ENCODE measurements at places on chromosomes 5 and 9.

DNA sequence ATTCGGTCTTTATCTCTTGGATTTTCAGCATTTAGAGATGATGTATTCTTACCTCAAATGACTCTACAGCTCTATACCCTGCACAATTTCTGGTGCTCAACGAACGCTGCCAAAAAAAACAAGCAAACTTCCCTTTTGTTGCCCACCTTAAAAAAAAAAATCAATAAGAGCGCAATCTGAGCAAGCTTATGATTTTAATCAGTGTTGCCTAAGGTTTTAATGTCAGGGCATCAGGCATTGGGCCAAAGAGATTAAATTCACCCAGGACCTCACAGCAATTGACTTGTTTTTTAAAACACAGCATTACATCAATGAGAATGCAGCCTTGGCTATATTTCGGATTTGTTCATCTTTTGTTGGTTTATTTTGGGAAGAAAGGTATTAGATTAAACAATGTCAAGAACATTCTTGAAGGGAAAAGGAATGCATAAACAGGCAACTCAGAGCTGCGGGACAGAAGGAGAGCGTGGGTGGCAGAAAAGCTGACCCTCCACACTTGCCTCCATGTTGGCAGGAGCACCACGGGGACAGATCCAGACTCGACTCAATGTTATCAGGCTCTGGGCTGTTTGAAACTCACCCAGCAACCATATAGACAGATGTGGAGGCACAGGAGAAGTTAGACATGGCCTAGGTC lies 127.5 kb upstream of the DAPK1 start:
- no peak for DNase-seq

GRCh38 chr9:78295177-78295575 lies 1.7 kb upstream of the PSAT1 start:
- DNase-seq, result no peak

DNA sequence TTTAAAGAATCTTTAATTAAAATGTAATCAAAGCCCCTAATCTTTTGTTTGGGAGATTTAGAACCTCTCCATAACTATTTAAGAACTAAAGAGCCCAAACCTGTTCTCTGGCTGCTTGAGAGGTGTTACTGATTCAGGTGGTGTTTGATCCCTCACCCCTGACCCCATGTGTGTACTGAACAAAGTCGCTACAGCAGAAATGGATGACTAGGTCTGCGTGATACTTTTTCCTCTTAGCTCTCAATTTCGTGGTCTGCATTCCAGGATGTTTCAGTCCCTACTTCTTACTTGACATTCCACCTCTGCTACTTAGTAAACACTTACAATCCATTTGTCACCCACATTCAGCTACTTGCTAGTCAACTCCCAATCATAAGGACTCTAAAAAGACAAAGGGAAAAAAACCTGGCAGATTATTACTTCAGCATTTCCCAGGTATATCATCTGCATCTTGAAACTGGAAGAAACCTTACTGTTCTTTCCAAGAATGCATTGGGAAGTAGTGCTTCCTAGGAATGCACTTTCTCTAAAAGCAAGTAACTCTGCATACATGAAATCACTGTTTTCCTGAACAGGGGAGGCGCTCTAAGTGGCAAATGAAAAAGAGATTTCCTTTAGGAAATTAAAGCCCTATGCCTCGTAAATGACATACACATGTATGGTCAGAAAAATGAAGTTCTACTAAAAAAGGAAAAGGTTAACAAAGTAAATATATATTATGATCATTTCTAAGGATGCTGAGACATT lies 1091.6 kb downstream of the PTPRD start:
- DNase-seq, result no peak

DNA sequence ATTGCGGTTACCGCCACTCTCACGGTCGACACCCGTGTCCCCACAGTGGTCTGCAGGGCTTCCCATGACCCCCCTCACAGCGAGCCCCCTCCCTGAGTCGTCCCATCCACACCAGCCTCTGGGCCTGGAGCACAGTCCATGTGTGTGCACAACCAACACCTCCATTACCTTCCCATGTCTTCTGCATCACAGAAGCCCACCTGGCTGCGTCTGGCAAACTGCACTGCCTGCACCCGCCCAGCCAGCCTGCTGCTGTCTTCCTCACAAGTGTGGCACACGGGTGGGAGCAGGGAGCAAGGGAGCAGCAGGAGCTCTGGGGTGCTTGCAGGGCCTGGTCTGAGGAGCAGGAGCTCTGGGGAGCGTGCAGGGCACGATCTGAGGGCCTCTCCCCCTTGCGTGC lies 415.3 kb upstream of the IRX4 start:
- no peak for DNase-seq

DNA sequence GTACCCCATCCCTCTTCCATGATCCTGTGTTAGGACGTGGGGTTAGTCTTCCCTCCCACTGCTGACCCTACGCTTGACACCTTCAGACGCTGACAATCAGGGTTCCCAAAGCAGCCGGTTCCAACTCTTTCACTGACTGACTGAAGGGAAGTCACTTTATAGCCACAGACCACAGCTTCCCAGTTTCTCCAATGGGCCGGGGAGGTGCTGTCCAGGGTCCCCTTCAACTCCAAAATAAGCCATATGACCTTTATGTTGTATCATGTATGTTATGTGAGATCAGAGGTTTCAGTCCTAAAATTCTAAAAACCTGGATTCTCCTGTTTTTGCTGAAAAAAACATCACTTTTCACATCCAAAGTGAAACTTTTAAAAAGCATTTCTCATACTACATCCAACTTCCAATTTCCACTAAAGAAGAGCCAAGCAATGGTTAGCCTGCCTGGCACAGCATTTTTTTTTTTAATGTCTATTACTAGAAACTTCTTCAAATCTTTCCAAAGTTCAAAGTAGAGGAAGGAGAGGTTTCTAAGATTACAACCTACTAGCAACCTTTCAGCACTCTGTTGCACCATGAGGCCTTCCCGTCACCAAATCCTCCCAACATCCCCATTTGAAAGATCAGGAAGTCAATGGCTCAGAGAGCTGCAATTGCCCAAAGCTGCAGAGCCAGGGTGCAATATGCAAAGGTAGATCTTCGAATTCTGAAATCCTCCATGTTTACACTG lies 5.2 kb downstream of the EPB41L4B start:
- no peak for DNase-seq

- DNase-seq, result no peak
These were observed 53.3 kb upstream of the SPATA31D4 start for GRCh38 chr9:81874931-81875330.

DNA sequence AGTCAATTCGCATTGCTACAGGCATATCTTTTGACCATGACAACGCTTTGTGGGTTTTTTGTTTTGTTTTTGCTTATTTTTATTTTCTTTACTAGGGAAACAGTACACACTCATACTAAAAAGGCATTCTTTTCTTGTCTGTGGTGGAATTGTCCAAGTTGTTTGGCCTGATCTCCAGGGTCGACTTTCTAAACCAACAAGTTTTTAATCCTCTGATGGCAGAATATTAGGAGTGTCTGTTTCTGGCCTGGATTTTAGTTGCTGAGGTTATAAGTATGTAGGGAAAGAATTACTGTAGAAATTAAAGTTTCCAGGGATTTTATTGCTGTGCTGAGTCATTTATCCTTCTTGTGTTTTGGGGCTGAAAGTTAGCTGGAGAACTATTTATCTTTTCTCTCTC lies 218.5 kb downstream of the TAF11L14 start:
- DNase-seq, result no peak

DNA sequence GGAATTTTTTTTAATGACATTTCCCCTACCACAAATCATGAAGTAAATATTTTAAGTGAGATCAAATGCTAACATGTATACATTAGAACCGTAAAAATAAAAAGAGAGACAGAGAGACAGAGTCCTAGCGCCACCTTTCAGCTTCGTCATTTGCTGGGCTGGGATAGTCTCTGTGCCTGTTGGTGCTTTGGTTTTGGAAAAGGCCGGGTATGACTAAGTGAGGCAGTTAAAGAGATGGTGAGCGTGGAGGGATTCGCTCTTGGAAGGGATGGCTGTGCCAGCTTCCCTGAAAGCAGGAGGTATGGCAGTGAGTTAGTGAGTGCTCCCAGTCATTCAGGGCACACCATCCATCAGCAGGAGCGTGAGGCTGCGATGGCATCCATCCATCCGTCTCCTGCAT lies 729.6 kb upstream of the WWC1 start:
- DNase-seq, result no peak

DNA sequence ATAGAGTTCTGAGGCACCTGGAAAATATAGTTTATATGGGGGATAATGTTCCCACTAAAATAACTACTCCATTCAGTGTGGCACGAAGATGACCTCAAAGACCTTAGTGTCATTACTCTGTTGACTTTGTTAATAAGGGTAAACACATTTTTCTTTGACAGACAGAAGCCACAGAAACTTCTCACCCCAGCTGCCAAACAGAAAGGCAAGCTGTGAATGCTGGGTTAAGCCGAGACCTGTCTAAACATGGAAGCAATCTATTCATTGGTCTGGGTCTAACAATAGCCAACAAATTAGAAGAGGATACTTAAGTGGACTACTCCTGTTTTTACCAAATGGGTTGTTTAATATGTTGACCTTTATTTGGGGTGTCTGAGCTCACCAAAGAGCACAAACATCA lies 171.4 kb downstream of the TLE1 start:
- no peak for DNase-seq

DNA sequence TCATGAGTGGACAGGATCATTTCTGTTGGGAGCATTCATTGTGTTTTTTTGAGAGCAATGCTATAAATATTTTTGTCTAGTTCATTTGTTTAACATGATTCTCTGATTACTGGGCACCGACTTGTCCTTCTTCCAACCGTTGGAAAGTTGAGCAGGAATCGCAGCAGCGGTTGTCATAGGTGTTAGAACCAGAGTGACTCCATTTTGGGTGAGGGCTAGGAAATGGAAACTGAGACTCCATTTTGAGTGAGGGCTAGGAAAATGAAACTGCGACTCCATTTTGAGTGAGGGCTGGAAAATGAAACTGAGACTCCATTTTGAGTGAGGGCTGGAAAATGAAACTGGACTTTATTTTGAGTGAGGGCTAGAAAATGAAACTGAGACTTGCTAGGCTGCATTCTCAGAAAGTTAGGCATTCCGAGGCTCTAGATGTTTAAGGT lies 100.6 kb downstream of the ICE1 start:
- no peak for DNase-seq

DNA sequence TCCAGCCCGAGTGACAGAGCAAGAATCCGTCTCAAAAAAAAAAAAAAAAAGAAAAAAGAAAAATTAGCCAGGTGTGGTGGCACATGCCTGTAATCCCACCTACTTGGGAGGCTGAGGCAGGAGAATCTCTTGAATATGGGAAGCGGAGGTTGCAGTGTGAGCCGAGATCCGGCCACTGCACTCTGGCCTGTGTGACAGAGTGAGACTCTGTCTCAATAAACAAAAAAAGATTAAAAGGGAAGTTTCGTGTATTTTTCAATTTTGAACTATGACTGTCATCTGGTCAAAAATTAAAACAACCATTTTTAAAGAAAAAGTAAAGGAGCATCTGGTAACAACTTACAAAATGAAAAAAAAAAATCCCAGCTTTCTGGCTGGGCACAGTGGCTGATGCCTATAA lies 36.3 kb upstream of the PLIN2 start:
- no peak for DNase-seq

DNA sequence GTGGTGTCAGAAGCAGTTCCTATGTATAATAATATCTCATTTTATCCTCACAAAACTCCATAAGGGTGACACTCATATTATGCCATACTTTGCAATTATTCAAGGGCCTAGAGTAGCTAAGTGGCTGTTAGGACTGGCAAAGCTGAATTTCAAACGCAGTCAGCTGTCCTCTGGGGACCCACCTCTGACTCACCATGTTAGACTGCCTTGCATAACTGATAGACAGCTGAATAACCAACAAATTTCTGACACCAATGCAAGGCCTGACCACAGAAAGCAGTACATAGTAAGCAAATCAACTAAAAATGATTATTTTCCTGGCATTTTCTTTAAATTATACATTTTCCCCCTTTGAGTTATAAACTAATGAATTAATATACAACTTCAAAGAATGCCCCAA lies 251.6 kb upstream of the PTGER4 start:
- DNase-seq, result no peak

DNA sequence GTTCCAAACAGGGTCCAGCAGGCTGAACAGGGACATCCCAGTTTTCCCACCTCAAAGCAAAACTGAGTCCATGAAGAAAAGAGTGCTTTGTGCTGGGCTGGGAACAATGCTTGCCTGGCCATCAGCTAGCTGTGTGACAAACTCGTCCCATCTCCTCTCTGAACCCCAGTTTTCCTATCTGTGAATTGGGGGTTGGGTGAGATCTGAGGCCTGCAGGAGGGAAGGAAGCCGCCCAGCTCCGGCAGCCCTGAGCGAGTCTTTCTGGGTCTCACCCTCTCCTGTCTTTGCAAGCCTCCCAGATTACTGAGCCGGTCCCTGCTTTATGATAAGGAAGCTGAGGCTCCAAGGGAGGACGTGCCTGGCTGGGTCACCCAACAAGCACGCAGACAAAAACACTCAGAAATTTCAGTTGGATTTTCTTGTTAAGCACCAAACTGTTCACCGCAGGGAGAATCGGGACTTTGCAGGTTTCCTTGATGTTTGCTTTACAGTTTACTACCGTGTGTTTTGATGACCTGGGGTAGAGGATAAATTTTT lies 82.6 kb upstream of the LMX1B start:
- no peak for DNase-seq

GRCh38 chr9:133499132-133499891 lies 20.4 kb upstream of the SLC2A6 start:
- DNase-seq, result no peak

GRCh38 chr5:140546851-140547507 lies 483 bp upstream of the EIF4EBP3 start:
- no peak for DNase-seq

- DNase-seq, result no peak
These were observed 841.9 kb upstream of the ACO1 start for GRCh38 chr9:31542384-31543055.

DNA sequence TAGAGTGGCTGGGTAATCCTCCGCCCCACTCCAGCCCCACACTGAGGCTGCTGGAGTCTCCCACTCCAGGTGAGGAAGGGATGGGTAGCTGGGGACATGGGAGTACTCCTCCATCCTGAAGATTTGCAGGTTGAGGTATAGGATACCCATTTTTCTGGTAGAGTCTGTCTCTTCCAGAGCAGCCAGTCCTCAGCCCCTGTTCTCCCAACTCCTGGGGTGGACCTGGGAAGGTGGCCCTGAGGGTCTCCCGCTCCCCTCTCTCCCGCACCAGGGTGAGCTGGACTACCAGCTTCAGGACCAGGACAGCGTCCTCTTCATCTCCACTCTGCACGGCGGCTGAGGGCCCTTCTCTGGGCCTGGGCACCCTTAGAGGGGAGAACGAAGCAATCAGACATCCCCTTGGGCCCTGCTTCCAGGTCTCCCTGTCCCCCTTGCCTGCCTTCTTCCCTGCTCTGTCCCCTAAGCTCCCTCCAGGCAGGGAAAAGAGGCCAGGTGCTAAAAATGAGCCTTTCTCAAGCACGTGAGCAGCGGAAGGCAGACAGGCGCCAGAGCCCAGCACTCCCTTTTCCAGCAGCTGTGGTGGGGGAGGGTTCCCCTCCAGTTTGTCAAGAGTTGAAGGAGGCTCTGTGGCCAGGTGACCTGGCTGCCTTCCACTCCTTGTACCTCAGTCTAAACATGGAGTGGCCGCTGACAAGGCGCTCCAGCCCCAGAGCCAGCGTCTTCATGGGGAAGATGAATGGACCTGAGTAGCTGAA lies 18.4 kb downstream of the URM1 start:
- no peak for DNase-seq

Measured in activated CD4-positive, CD25-positive, alpha-beta regulatory T cell treated with anti-CD3 and anti-CD28 coated beads, Interleukin-2, amount 50 U/mL, for 72 hours (primary cell).